ENCODE measurements at places on chromosomes 7 and 10.

DNA sequence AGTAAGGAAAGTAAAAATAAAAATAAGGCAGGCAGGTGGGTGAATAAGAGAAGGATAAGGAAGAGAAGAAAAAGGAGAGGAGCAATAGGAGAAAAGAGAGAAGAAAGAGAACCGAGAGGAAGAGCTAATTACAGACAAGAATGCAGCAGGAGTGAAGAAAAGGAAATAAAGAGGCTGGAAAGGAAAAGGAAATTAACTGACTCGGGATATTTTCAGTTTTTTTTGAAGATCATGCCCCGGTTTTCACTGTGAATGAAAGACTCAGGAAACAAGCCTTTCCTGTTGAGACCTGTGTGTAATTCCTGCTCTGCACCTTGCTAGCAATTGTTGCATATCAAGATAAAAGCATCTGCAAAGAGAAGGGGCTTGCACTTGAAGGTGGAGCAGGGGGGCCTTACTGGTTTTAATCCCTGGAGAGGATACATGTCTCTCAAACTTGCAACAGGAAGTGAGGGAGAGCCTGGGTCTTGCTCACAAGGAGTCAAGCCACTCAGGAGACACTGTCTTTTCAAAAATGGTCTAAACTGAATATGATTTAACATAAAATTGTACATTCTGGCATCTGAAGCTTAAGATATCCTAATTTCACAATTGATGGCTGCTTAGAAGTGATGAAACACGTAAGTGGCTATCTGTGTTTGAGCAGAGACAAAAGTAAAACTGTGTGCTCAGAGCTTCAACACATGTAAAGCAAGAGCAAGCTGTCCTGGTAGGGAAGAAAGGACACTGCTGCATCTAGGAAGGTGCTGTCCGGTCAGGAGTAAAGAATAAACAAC lies 157.6 kb downstream of the FAM107B start:
- no peak for DNase-seq

DNA sequence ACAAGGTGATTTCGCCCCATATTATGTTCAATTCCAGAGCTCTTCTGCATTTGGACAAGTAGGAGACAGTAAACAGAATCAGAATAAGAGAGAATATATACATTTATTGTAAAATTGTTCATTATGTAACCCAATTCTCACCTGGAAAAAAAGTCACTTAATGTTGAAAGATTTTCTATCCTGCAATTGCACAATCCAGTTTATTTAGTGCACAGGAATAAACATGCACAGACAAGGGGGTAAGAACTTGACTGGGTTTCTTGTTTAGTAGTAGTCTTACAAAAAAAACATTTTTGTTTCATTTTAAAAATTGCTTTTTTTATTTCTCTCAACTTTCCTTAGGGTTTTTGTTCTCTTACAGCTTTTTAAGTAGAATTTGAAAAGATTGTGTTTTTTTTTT lies 126.6 kb downstream of the SAMD9 start:
- no peak for DNase-seq

- DNase-seq: no peak
Measured at GRCh38 chr7:82823073-82823472, 339.6 kb downstream of the PCLO start.

DNA sequence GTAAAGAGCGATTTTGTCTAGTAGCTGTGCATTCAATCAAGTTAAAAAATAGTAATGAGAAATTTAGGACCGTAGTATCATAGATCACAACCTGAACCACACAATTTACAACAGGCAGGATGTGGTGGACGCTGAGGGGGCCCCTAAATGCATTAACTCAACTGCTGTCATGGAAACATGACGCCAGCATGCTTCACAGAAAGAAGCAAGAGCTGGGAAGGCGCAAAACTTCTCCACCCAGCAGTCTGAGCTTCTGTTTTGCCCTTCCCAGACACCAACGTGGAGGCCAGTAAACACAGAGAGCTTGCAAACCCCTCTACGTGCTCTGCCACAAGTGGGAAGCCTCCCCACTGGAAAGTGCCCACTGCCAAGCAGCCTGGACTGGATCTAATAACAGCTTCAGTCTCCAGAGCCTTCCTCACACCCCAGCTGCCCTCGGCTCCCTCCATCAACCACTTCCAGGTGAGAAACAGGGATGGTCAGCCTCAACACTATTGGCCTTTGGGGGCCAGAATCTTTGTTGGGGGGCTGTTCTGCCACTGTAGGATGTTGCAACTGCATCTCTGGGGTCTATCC lies 151.8 kb downstream of the SFMBT2 start:
- no peak for DNase-seq

DNA sequence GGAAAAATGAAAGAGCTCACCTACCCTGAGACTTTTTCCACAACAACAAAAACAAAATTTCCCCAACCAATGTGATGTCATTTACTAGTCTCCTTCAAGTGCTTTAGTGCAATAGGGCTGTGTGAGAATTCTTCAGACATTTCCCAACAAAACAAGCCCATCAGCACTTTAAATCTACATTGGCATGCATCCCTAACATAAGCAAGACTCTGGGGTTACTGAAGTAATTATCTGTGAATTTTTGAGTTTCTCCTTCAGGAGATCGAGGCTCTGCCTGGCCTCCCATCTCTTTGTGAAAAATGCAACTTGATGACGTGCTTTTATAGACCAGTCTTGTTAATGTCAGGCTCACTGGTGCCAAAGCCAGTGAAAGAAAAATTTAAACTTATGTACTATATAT lies 255.6 kb downstream of the GFRA1 start:
- DNase-seq: no peak

GRCh38 chr7:31647511-31647910 lies 39.5 kb upstream of the PPP1R17 start:
- no peak for DNase-seq

- DNase-seq: no peak
Measured at GRCh38 chr7:82110146-82110840, 333.3 kb downstream of the CACNA2D1 start.

- no peak for DNase-seq
Measured at GRCh38 chr7:18489624-18490023, 5.9 kb upstream of the HDAC9 start.

DNA sequence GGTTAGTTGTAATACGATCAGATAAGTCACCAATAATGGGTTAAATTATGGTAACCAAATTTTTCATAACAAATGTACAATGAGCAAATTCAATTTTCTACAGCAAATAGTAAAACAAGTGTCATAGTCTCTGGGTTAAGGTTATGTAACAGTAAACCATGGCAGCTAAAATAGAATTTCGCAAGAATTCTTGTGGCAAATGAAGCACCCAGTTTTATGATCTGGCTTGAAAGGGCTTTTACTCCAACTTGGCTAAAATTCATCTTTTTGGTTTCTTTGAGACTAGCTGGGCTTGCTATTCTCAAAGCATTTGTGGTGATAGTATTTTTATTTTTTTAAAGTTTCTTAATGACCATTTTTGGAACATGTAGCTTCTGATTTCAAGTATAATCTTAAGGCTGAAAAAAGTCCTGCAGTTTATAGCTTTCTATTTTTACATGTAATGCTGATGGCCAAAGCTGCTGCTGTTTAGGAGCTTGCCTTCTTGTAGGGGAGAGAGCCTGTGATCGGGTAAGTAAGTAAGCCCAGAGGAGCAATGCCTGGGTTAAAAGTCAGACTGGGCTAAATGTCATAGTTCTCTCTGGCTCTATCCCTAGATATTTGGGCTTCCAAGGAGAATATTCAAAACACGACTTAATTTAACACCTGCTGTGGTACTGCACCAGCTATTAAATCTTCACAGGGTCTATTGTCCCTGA lies 55.5 kb upstream of the SYPL1 start:
- DNase-seq: no peak

DNA sequence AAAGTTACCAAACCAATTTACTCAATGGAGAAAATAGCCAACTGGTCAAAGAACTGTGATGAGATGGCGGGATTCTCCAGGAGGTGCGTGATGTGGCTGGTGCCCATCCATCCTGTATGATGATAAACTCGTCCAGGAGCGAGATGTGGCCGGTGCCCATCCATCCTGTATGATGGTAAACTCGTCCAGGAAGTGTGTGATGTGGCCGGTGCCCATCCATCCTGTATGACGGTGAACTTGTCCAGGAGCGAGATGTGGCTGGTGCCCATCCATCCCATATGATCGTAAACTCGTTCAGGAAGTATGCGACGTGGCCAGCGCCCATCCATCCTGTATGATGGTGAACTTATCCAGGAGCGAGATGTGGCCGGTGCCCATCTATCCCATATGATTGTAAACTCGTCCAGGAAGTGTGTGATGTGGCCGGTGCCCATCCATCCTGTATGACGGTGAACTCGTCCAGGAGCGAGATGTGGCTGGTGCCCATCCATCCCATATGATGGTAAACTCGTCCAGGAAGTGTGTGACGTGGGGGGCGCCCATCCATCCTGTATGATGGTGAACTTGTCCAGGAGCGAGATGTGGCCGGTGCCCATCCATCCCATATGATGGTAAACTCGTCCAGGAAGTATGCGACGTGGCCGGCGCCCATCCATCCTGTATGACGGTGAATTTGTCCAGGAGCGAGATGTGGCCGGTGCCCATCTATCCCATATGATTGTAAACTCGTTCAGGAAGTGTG lies 496.2 kb downstream of the DNAJB6 start:
- DNase-seq: no peak

DNA sequence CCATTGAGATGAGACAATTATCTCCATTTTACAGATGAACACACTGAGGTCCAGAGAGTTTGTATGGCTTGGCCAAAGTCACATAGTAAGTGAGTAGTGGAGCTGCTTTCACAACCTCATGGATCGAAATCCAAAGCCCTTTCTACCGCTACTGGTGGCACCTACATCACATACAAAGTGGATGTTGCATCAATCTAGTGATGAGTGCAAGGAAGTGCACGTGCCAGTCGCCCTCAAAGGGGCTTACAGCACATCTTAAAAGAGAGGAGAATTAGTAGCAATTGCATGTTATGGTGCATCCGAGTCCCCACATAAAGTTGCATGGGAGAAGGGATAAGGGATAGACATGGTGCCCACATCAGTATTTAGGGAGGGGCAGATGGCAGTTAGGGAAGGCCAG lies 31.0 kb upstream of the GPR26 start:
- no peak for DNase-seq

DNA sequence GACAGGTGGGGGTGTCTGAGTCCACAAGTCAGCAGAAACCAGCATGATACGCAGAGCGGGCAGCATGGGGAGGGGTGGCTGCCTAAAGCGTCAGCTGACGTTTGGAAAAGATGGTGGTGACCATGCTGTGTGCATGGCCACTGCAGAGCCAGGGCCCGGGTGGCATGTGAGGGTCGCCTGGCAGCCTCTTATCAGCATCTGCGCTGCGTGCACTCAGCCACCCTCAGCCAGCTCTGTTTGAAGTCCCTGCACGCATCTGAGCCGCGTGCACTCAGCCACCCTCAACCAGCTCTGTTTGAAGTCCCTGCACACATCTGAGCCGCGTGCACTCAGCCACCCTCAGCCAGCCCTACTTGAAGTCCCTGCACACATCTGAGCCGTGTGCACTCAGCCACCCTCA lies 61.5 kb downstream of the WDR37 start:
- DNase-seq: no peak

DNA sequence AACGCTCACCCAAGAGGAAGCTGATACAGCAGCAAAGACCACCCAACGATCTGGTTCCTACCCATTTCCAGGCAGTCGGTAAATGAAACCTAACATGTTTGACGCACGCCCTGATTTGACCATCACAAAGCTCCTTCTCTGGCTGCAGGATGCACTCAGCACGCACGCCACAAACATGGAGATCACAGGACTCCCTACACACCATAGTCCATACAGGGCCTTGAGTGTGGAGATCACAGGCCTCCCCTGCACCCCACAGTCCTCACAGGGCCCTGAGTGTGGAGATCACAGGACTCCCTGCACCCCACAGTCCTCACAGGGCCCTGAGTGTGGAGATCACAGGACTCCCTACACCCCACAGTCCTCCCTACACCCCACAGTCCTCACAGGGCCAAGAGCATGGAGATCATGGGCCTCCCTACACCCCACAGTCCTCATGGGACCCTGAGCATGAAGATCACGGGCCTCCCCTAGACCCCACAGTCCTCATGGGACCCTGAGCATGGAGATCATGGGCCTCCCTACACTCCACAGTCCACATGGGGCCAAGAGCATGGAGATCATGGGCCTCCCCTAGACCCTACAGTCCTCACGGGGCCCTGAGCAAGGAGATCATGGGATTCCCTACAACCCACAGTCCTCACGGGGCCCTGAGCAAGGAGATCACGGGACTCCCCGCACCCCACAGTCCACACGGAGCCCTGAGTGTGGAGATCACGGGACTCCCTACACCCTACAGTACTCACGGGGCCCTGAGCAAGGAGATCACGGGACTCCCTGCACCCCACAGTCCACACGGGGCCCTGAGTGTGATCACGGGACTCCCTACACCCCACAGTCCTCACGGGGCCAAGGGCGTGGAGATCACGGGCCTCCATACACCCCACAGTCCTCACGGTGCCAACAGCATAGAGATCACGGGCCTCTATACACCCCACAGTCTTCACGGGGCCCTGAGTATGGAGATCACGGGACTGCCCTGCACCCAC lies 409.2 kb downstream of the DNAJB6 start:
- DNase-seq: no peak

GRCh38 chr10:51685768-51686167 lies 13.6 kb downstream of the CSTF2T start:
- no peak for DNase-seq

- no peak for DNase-seq
Measured at GRCh38 chr10:72162978-72163377, 52.8 kb upstream of the ANAPC16 start.

GRCh38 chr7:24972991-24973390 lies 7.0 kb downstream of the OSBPL3 start:
- no peak for DNase-seq

DNA sequence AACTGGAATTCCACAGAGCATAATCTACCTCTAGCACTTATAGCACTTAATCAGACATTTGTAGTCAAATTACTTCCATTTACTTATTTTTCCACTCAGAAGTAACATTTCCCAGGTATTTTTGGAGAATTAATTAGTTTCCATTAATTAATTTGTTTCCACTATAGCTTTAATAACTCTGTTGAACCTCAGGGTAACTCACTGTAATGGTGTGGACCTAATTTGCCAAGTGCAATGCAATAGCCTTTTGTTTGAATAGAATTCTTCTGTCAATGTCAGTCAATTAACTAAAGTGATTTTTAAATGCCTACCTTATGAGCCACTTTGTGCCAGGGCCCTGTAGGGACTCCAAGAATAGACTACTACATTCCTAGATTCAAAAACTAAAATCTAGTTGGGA lies 115.4 kb downstream of the CSTF2T start:
- DNase-seq: no peak
